Stimulated activated CD4-positive, alpha-beta T cell treated with anti-CD3 and anti-CD28 coated beads, Interleukin-15, amount 100 ng/mL, for 24 hours (primary cell): ENCODE measurements at places on chromosomes 1 and 21.
A peak's percentile ranks its signal among the peaks of the same experiment; 100 is the strongest.

- DNase-seq: no peak
These were observed 19.0 kb upstream of the PTPN14 start for GRCh38 chr1:214570442-214570841.

- no peak for DNase-seq
These were observed 23.6 kb downstream of the SLC37A1 start for GRCh38 chr21:42537106-42537742.

DNA sequence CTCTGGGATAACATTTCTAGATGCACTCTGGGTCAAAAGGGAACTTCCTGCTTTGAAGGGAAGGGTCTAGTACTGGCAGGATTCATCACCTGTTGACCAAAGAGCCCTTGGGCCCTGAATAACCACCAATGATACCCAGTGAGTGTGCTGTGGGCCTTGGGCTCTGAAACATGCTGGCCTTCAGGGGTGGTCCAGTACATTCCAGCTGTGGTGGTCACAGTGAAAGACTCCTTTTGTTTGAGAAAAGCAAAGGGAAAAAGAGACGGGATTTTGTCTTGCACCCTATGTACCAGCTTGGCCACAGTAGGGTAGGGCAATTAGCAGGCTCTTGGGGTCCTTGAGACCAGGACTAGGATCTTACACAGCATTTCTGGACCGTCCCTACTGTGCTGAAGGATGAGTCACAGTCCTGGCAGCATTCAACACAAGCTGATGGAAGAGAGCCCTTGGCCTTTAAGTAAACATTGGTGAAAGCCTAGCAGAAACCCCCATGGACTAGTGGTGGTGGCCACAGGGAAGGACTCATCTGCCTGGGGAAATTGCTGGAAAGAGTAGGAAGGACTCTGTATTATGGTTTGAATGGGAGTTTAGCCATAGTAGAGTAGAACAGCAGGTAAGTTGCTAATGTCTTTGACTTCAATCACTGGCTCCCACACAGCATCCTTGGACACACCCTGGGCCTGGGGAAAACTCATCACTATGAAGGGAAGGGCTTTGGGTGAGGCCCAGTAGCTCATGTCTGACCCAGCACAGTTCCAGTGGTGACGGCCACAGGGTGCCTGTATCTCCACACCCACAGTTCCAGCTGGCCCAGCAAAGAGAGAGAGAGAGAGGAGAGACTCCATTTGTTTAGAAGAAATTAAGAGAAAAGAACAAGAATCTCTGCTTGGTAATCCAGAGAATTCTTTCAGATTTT is 87.5 kb downstream of the COL24A1 start:
- no peak for DNase-seq

DNA sequence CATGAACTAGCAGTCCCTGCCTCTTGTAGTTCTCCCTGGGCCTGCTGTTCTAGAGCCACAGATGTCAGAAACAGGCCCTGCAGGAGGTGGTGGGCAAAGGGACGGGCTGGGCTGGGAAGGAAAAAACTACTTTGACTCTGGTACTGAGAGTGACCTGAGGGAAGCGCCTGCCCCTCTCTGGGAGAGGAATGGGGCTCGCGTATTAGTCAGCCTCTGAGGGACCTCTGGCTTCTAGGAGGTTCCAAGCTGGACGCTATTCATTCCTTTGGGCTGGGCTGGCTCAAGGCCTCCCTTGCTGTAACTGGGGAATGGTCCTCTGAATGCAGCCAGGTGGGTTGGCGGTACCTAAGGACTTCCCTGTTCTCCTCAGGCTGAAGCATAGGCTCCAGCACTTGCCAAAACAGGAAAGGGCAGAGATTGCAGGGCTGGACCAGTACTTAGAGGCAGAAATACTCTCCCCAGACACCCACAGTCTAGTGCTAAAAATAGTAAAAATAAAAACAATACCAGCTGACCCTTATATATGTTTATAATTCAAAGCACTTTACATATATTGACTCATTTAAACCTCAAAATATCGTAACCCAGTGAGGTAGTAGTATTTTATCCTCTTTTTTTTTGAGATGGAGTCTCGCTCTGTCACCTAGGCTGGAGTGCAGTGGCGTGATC is 7.1 kb downstream of the POMGNT1 start:
- DNase-seq: no peak

DNA sequence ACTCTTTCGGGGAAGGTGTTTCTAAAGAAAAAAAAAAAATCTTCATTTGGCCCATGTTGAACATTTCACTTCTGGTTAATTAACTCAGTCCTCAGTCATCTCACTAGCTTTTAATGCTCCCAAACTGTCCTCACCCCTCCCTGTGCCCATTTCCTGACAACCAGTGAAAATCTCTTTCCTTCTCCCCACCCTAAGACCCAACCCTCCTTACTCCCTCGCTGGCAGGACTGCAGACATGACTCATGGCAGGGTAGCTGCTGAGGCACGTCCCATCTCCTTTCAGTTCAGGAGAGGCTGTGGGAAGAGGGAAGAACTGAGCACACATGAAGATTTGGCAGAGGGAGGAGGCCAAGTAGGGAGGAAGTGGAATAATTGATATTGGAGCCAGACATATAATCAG is 12.6 kb downstream of the PKP1 start:
- no peak for DNase-seq

- peak; percentile 21 for DNase-seq
These were observed 13.1 kb downstream of the MAP1LC3C start for GRCh38 chr1:241985787-241986186.

GRCh38 chr1:98668733-98669132 is 7.2 kb downstream of the SNX7 start:
- DNase-seq: no peak

DNA sequence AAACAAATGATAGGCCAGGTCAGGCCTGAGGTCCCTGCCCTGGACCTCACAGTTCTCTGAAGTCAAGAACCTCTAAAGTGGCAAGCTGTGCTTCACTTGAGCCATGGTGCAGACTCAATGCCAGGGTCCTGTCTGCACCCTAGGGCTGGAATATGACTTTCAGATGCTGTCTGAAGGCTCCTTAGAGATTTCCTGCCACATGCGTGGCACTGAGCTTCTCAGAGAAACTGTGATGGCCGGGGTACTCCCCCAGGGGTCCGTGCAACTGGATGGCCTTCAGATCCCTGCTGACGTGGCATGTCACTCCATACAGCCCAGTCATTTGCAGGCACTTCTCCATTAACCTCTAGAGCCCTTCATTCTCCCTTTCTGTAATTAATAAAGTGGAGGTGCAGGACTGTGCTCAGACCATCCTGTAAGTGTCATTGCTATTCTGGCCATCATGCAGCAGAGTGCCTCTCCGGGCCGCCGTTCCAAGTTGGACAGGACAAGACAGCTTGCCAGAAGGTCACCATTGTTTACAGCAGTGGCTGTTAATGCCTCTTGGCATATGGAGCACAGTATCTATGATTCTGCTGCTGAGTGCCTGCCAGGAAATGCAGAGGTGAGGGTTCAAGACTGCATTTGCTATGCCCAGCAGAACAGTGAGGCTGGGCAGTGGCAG is 205.1 kb upstream of the COA6 start:
- no peak for DNase-seq
